Right ventricle myocardium inferior (tissue), 1 donor: ENCODE measurements at places on chromosomes 5 and 9.
A peak's percentile ranks its signal among the peaks of the same experiment; 100 is the strongest.

DNA sequence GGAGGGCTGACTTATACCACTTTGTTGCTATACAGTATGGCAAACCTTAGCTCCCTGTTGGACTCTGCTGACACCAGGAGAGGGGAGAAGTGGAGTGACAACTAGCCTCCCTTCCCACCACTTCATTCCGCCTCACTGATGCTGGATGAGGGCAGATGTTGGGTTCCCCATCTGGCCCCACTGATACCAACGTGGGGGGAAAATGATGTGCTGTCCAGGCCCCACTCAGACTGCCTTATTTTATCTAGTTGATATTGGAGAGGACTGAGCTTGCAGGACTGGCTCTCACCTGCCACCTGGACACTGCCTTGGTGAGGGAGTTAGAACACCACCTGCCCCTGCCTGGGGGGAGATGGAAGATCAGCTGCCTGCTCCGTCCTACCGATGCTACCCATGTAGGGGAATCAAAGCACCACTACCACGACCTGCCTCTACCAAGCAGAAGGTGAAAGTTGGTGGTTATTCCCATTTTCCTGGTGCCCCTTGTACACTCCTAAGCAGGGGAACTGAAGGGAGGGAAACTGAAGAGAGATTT lies 292.1 kb downstream of the GADD45G start:
- no peak for DNase-seq

- peak; percentile 83 for DNase-seq
Measured at GRCh38 chr5:172904643-172905345, 54.4 kb upstream of the RPL26L1 start.

- DNase-seq: no peak
Measured at GRCh38 chr5:52448111-52448510, 339.6 kb upstream of the ITGA1 start.

GRCh38 chr9:117945286-117945685 lies 241.1 kb downstream of the TLR4 start:
- no peak for DNase-seq

GRCh38 chr9:72139226-72139625 lies 10.0 kb upstream of the GDA start:
- no peak for DNase-seq

DNA sequence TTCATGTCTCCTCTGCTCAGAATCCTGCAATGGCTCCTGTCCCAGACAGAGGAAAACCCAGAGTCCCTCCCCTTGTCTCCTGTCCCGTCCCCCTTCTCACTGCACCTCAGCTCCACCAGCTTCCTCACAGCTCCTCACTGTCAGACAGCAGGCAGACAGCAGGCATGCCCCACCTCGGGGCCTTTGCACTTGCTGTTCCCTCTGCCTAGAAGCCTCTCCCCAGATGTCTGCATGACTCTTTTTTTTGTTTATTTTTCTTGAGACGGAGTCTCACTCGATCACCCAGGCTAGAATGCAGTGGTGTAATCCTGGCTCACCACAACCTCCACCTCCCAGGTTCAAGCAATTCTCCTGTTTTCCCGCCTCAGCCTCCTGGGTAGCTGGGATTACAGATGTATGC lies 8.8 kb upstream of the SLC6A7 start:
- DNase-seq: no peak

DNA sequence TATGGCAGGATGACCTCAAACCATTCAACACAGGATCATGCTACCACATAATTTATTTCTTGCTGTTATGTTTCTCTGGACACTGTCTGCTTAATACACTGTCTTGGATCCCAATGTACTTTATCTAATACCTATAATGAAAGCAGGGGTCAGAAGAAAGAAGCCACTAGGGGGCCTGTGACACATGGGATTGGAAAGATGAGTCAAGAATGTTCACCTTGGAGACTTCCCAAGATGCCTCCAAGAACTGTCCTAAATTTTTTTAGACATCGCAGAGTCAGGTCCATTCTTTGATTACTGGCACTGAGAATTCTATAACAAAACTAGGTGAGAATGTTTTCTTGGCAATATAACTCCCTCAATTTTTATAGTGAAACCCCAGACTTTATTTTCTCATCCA lies 305.8 kb upstream of the SMARCA2 start:
- DNase-seq: no peak

- DNase-seq: no peak
Measured at GRCh38 chr9:136525207-136525606, 20.6 kb downstream of the NOTCH1 start.

DNA sequence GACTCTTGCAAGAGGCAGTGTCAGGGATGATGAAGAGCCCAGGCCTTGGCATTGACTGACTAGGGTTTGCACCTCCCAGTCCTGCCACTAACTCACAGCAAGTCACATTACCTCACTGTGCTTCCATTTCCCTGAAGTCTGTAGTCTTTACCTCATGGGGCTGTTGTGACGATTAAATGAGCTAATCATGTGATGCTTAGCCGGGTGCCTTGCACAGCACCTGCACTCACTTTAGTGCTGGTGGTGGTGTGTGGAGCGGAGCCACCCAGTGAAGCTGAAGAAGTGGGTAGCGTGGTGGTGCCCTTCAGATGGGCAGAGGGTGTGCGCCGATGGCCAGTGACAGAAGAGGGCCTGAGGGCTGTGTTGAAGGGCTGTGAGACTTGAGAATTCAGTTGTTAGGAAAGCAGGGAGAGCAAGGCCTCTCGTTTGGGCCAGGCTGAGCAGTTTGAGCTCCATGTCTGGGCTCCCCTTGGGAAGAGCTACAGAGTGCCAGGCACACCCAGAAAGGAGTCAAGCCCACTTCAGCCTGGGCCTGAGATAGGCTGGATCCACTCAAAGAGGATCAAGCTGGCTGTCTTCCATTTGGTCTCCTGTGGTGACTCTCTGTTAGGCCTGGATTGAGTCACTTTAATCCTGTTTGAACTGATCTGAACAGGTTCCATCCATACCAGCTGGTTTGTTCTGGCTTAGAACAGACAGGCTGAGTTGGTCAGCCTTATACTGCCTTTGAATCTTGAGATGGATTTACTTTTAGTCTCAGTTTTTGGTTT lies 42.5 kb downstream of the RALGPS1 start:
- DNase-seq: no peak

DNA sequence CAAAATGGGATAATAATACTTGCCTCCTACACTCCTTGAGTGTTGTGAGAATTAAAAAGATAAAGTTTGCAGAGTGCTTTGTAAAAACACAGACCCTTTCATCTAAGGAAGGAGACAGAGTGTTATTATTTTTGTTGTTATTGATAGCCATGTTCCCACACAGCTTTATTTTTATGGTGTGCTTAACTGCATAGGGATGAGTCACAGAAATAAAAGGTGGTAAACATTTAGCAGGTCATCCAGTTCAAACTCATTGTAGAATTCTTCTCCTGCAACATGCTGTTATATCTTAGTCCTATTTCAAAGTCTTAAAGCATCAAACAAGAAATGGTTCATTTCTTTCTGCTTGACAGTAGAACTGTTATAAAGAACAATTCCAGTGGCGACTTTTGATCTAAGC lies 367.5 kb upstream of the ACTBL2 start:
- DNase-seq: no peak

GRCh38 chr5:174675916-174676315 lies 48.5 kb upstream of the MSX2 start:
- no peak for DNase-seq

DNA sequence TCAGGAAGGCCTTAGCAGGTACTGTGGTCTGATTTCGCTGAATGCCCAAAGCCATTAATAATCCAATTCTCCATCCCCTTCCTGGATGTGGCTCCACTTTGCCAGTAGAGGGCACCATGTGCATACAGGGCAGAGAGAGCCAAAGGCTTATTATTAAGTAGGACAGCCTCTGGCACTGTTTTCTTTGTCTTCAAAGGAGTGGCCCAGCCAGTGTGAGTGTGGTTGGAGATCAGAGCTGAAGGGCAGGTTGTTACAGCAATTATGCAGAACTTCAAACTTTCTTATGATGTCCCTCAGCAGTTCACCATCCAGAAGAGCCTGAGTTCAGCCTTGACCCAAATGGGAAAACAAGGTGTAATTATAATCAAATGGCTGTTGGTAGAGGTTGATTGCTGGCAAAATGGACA lies 38.6 kb upstream of the CEMIP2 start:
- DNase-seq: no peak

- no peak for DNase-seq
Measured at GRCh38 chr5:39523821-39524220, 99.0 kb upstream of the DAB2 start.

DNA sequence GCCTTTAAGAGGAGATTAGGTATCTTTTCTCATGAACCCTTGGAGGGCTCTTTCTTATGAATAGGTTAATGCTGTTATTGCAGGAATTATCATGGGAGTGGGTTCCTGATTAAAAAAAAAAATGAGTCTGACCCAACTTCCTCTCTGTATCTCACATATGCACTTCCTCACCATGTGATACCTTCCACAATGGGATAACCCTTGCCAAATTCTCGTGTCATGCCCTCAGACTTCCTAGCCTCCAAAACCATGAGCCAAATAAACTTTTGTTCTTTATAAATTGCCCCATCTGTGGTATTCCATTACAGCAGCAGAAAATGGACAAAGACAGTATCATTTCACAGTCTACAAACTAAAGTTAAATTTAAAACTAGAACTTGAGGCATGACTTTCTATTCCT lies 1.0 kb downstream of the OR1B1 start:
- DNase-seq: no peak

GRCh38 chr9:124487260-124488182 lies 19.7 kb downstream of the NR5A1 start:
- peak; percentile 41 for DNase-seq

- DNase-seq: no peak
Measured at GRCh38 chr5:34576891-34577666, 79.0 kb upstream of the RAI14 start.

DNA sequence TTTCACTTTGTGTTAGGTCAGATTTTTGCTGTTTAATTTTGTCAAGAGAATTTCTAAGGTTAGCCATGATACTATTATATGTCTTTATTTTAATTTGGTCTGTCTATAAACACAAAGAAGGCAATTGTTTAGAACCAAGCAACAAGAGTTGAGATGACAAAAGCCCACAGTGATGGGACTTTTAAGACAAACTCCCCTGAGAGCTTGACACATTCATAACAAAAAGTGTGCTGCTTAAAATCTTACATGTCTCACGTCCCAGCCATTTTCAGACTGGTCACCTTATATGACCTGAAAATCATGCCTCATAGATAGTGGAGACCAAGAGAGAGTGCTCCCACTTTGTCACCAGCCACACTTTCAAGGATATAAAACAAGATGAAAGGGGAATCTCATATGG lies 21.6 kb upstream of the NNT start:
- no peak for DNase-seq

DNA sequence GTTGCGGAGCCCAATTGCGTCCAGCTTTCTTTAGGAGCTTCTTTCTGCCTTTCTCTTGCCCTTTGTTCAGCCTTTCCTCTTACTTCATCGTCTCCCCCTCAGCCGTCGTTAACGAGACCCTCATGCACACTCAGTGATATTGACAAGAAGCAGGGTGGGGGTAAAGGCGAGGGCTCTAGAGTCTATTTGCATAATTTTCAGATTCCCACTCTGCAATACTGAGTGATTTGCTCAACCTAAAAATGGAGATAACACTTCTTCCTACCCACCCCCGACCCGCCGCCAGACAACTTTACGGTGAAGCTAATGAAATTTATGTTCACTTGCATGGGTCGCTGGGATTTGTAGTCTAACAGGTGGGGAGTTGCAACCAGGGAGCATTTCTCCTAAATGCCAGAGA lies 1.3 kb upstream of the TBC1D2 start:
- no peak for DNase-seq

GRCh38 chr5:59533730-59534108 lies 359.8 kb downstream of the PDE4D start:
- DNase-seq: no peak

GRCh38 chr5:9625286-9625685 lies 4.9 kb downstream of the TAS2R1 start:
- DNase-seq: no peak

- DNase-seq: no peak
Measured at GRCh38 chr5:71973563-71973962, 133.7 kb upstream of the MAP1B start.

DNA sequence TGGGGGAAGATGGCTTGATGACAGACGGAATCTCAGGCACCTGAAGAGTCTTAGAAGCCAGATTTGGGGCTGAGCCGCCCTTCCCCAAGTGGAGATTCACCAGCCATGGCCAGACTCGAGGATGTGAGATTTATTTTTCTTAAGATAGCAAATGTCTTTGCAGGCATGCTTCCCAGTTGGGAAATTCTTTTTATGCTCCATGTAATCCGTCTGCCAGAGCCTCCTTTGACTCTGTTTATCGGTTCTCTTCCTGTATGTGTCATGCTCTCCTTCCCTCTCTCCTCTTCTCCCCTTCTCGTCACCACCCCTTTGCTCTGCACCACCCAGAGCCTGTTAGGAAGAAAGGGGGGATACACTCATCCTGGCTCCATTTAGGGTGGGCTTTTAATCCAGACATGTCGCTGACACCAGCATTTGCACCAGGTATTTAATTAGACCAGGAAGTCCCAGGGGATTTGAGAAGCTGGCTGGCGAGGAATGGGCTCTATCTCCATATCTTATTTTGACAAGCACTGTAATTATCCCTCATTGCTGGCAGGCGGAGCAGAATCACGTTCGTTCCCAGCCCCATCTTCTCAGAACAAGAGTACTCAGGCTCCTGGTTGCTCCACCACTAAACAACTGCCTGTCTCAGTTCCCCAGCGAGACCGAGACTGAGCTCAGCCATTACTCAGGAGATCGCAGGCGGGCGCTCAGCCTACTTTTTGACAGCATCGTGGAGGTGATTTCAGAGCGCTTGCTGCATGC lies 50.9 kb downstream of the KCNIP1 start:
- no peak for DNase-seq

GRCh38 chr5:171505473-171506043 lies 86.1 kb downstream of the FGF18 start:
- DNase-seq: peak; percentile 50

- DNase-seq: no peak
Measured at GRCh38 chr9:129280623-129281271, 102.7 kb upstream of the IER5L start.

- no peak for DNase-seq
Measured at GRCh38 chr9:2833096-2833495, 10.8 kb downstream of the PUM3 start.

DNA sequence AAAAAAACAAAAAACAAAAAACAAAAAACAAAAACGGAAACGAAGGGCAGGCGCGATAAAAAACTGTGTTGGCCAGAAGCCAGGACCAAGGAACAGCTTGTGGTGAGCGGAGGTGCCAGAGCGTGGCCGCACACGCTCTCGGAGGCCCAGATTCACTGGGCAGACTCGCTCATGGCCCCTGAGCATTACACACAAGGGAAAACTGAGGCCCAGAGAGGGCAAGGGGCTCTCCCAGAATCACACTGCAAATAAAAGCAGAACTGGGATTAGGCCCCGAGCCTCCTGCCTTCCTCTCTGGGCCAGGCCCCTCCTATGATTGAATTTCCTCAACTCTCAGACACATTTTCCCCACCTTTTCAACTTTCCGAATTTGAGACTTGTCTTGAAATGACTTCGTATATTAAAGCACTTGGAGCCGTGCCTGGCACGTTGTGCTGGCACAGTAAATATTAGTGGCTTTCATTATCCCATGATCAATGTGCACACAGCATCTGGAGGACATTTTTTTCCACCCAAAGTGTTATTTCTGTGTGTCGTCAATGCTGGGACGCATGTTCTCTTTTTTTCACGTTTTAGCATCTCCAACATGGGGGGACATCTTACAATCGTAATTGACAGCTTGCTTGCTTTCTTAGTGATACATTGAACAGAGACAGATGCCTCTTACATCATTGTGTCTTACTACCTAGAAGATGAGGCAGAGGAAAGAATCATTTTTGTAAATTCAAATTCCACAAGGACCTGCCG lies 7.4 kb downstream of the FIBCD1 start:
- peak; percentile 28 for DNase-seq
